NCI-H2171 treated with DMSO at 0.1 percent for 48 hours (cell line): ENCODE measurements at places on chromosomes 6 and 20.

DNA sequence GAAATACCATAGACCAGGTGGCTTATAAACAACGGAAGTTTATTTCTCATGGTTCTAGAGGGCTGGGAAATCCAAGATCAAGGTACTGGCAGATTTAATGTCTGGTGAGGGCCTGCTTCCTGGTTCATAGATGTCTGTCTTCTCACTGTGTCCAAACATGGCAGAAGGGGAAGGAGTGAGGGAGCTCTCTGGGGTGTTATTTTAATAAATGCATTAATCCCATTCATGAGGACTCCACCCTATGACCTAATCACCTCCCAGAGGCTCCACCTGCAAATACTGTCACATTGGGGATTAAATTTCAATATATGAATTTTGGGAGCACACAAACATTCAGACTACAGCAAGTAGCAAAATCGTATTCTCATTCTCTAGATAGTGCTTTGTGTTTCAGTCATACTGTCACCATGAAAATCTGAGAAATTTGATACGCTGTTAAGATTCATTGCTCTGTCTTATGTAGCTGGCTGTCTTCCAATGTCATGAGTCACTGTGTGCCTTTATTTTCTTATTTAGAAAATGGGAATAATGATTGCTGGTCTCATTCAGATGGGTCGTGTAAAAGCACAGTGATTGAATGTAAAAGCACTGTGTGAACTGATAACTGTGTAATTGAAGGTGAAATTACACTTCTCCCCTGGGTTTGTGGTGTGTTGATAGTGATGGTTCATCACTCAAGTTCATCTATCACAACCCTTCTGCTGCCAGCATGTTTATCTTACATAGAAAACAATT, 8.9 kb upstream of the ERVFRD-1 start:
- peak; percentile 75 for DNase-seq

GRCh38 chr6:156886409-156886808, 109.2 kb downstream of the ARID1B start:
- DNase-seq = no peak

GRCh38 chr20:59525500-59526241, 78.7 kb upstream of the PHACTR3 start:
- peak; percentile 78 for DNase-seq

- DNase-seq = no peak
Measured at GRCh38 chr6:133544419-133544818, 303.3 kb downstream of the EYA4 start.

DNA sequence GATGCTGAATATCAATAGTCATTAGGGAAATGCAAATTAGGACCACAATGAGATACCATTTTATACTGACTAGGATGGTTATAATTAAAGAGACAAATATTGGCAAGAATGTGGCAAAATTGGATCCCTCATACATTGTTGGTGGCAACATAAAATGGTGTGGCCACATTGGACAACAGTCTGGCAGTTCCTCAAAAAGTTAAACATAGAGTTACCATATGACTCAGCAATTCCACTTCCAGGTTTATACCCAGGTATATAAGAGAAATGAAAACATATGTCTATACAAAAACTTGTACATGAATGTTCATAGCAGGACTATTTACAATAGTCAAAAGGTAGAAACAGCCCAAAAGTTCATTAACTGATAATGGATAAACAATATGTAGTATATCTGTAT, 2.0 kb upstream of the CRIP3 start:
- DNase-seq = no peak

DNA sequence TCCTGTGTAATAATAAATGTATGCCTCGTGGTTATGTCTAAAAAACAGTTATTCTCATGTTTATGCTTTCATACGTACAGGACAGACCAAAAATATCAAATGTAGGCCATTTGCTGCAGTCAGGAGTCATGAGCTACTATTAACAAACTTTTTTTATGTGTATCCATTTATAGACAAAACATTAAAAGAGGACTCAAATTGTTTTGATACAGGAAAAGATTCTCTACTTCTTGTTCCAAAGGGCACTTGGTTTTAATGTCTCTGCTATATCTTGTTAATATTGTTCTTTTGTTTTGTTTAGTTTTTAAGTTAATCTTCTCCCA, 155.2 kb downstream of the ZDHHC14 start:
- no peak for DNase-seq

GRCh38 chr6:158104696-158105095, 63.4 kb downstream of the SERAC1 start:
- DNase-seq = no peak

- DNase-seq = peak; percentile 34
Measured at GRCh38 chr6:50602292-50602691, 111.0 kb upstream of the TFAP2D start.

DNA sequence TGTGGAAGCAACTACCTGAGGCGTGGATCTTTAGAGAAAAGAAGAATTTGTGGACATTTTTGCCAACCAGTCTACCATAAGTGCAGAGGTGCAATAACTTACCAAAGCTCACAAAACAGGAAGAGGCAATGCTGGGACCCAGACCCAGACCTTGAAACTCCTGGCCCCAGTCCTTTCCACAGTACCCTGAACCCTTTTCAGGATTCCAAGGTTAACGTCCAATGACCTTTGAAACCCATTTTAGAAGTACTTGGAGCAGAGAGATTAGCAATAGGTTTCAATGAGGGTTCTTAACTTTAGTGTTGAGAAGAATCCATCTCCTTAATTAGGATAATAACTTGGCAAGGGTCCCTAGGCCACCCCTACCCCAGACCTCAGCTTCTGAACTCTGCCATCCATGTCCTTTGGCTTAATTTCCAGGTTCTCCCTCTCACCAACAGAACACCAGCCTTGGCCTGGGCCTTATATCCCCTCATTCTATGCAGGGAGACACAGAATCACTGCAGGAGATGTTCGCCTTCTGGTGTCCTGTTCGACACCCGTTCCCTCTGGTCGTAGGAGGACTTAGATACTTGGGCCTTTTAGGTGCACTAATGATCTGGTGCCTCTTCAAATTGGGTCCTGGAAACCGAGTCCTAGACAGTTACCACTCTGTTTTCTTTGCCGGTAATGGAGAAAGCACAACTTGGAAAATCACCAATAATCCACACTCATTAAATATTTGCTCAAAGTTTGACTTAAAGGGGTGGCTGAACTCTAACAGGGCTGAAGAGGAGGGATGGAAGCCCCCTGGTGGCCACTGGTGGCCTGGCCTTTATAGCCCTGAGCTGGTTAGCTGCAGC, 40.6 kb downstream of the ISM1 start:
- DNase-seq = peak; percentile 19

- no peak for DNase-seq
Measured at GRCh38 chr20:32962053-32962452, 42.2 kb downstream of the SUN5 start.

- no peak for DNase-seq
Measured at GRCh38 chr20:16970776-16971175, 222.6 kb downstream of the OTOR start.

DNA sequence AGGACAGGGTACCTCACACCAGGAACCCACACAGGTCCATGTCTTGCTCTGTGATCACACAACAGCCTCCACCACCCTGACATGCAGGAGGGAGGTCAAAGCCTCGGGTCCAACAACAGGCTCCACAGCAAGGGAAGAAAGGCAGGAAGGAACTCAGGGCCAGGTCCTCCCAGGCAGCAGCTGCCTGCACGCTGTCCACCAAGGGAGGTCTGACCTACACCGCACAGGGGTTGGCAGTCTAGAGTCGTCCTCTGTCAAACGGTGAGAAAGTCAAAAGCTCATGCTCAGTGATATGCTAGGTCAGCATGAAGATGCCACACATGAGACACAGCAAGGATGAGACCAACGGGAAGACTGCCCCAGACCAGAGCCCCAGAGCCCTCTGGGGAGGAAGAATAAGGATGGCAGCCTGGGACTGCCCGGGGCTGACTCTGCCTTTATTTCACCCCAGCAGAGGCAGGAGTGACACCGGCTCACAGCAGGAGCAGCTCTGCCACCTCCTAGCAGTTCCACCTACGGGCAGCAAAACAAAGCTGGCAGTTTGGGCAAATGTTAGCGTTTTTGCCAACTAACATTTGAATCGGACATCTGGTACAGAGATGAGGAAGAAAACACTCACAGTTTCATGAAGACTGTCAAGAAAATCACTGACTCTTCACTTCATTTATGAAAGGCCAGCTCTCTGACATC, 8.5 kb downstream of the GMEB2 start:
- no peak for DNase-seq

DNA sequence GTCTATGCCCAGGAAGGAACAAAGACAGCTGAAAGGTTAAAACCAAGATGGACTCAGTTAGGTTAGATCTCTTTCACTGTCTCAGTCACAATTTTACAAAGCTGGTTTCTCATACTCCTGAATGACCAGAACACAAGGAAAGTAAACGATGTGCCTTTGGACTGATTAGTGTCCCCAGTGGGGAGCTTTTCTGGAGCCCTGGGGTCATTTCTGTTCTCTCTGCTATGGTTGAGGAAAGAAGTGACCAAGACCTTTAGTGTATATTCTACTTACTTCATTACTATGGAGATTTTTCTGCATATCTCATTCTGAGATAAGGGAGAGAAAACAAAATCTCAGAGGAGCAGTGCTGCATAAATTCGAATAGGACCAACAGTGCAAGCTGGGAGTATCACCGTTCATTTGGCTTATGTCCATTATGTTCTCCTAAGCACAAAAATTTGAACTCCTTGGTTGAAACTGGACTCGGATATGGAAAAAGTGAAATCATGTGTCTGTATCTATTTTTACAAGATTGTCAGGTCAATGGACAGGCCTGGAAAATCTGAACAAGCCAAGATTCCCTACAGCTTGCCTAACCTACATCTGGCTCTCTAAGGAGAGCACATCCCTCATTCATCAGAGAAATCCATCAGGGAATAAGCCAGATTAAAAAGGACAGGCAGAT, 34.4 kb upstream of the ENPP1 start:
- no peak for DNase-seq

GRCh38 chr20:47146686-47147085, 209.8 kb downstream of the ZMYND8 start:
- no peak for DNase-seq

- peak; percentile 85 for DNase-seq
Measured at GRCh38 chr6:71012866-71013469, 56.1 kb upstream of the B3GAT2 start.

GRCh38 chr6:157436219-157436943, 55.4 kb downstream of the ZDHHC14 start:
- DNase-seq = no peak

DNA sequence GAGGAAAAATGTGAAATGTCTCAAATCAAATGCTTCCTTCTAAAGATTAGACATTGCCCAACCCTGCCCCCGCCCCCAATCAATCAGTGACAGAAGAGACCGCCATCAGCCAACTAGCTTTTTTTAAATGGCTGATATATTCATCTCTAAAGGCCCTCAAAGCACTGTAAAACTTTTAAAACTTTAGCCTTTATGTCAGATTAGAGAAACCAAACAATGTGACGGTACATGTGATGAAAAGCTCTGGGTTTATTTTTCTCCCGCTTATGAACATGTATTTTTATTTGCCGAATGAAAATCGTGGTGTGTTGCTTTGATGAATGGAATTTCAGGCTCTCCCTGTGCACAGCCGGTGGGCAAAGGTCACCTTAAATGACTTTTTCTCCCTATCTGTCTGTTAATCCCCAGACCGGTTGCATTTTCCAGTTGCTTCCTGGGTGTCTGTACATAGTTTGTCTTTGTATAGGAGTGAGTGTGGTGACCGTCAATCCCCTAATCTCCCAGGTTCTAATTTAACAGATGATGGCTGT, 38.5 kb downstream of the TBC1D7 start:
- DNase-seq = no peak

DNA sequence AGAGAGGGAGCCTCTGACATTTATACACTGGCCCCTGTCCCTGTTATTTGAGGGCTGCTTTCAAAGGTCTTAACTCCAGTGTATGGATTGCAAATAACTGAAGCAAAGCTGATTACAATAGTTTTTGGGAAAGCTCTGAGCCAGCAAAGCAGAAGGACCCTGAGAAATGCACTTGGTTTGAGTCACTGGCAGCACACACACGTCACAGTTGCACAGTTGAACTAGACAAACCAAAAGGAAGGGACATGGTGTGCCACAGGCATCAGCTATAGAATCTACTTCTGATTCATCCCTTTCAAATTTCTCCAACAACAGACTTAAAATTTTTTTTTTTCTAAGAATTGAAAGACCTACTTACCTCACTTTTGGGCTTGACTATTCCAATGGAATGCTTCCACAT, 56.4 kb downstream of the SNRNP48 start:
- DNase-seq = no peak

DNA sequence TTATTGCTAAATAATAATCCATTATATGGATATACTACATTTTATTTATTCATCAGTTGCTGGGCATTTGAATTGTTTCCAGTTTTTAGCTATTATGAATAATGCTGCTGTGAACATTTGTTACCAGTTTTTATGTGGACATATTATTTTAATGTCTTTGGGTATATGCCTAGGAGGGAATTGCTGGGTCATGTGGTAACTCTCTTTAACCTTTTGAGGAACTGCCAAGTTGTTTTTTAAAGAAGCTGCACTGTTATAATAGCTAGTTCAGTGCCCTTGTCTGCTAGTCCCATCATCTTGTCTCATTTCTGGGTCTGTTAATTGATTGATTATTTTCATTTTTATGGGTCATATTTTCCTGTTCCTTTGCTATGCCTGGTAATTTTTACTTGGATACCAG, 56.3 kb downstream of the FOXO3 start:
- DNase-seq = no peak

- DNase-seq = no peak
Measured at GRCh38 chr6:104784884-104785283, 74.8 kb downstream of the HACE1 start.

- no peak for DNase-seq
Measured at GRCh38 chr6:54624779-54625178, 221.8 kb upstream of the FAM83B start.

- no peak for DNase-seq
Measured at GRCh38 chr20:39016506-39016905, 54.4 kb downstream of the DHX35 start.

DNA sequence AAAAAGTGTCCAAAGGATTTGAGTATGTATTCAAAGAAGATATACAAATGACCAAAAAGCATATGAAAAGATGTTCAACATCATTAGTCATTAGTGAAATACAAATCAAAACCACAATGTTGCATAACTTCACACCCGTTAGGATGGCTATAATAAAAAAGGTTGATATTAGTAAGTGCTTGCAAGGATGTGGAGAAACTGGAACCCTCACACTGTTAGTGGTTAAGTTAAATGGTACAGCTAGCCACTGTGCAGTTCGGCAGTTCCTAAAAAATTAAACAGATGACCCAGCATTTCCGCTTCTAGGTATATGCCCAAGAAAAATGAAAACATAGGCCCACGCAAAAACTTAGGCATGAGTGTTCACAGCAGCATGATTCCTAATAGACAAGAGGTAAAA, 38.6 kb downstream of the IBTK start:
- no peak for DNase-seq

- peak; percentile 4 for DNase-seq
Measured at GRCh38 chr6:28710466-28711191, 184.9 kb downstream of the GPX5 start.

- DNase-seq = no peak
Measured at GRCh38 chr6:101633081-101633480, 239.6 kb downstream of the GRIK2 start.

- no peak for DNase-seq
Measured at GRCh38 chr20:54168961-54169862, 4.6 kb downstream of the CYP24A1 start.

- no peak for DNase-seq
Measured at GRCh38 chr6:168870982-168871381, 382.7 kb downstream of the THBS2 start.

- no peak for DNase-seq
Measured at GRCh38 chr6:12331951-12332749, 42.0 kb downstream of the EDN1 start.
